ENCODE measurements at places on chromosomes 13 and 19. TPM values are rescaled to one million over a fixed set of nuclear protein-coding genes. Genes with fewer than 3 reads are reported as not detected.
A peak's percentile ranks its signal among the peaks of the same experiment; 100 is the strongest.

Gene MEIOSIN
- 0.06 TPM for polyA plus RNA-seq

DNA sequence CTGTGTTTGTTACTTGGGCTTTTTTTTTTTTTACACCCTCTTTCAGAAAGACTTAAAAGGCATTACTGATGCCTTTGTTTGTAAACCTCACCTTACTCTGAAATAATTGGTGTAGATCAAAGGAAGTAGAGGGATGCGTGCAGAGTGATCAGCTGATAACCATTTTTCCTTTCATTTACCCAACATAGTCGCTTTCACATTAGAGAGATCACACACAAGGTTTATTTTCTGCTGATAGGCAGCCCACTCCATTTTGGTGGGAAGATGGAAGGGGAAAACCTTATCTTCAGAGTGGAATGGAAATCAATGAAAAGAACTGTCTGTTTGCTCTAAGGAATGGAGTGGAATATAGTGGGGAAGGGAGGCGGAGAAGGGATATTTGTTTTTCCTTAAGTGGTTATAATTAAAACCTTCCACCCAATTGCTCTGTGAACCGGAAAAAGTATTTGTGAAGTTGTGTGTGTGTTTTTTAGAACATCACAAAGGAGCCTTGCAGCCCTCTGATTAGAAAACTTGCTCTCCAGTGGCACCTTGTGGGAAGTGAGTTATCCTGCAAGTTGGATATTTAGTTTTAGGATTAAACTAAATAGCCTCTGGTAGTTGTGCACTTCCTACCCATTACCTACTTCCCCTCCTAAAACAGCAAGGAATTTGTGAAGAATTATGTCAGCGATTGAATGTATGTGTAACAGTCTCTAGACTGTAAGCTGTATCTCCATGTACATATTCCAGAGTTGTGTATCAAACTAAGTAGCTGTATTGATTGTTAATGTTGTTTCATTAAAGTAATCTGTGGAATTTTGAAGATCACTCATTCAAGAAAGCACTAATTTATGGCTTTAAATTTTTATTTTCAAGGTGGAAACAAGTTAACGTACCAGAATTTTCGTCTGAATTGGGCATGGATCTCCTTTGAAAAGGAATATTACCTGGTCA is 76.8 kb downstream of the FREM2 start:
- peak; percentile 36 for DNase-seq

- DNase-seq, result no peak
Measured at GRCh38 chr13:41554180-41554579, 96.8 kb downstream of the RGCC start.

Gene PROZ
- not detected for polyA plus RNA-seq

Gene GDF15
- polyA plus RNA-seq, result 129 TPM

DNA sequence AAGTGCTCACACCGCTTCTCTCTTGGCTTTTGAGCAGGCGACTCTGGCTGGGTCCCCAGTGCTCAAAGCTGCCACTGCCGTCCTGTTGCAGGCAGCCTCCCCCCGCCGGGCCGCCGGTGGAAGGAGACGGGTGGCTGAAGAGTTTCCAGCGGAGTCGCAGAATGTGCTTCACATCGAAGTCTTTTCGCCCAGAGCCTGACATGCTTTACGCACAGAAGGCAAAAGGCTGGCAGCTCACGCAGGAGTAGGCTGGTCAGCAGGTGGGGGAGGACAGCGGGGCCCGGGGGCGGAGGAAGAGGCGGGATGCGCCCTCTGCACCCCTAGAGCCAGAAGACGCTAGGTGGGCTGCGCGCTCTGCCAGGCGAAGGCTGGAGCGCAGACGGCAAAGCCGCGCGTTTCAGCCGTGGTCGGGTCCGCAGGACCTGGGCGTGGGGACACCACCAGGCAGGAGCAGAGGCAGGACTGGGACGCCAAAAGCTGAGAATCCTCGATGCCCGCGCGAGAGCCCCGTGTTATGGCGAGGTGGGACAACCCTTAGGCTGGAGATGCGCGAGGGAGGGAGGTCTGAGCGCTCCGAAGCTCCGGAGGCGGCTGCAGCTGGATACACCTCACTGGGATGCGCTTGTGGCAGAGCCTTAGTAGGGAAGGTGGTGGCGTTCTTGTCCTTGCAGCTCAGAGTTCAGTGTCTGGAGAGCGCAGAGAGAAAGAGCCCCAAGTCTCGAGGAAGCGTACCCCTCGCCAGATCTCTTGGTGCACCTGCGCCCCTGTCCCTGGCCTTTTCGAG is at the start of gene ATXN8OS:
ATXN8OS (plus strand) TSS at position 329 of the 784 bp plus-strand sequence.
- DNase-seq, result peak; percentile 45

Gene NLRP7
- polyA plus RNA-seq, result not detected

GRCh38 chr19:572743-573518 is 535 bp downstream of the BSG start:
- peak; percentile 69 for DNase-seq

Gene PSG1
- 0.19 TPM for polyA plus RNA-seq

DNA sequence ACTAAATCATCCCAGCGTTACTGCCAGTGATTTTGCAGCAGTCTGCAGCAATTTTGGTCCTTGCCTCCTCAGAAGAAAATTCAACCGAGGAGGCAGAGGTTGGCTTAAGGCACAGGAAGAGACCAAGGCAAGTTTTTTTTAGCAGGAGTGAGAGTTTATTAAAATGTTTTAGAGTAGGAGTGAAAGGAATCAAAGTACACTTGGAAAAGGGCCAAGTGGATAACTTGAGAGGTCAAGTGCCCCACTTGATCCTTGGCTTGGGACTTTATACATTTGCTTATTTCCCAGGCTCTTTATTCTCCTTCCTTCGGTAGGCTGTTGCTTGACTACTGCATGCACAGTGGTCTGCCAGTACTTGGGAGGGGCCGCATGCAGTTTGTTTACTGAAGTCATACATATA is 2.9 kb upstream of the ZNF134 start:
- no peak for DNase-seq

GRCh38 chr19:4748589-4748988 is 24.9 kb upstream of the DPP9 start:
- no peak for DNase-seq

DNA sequence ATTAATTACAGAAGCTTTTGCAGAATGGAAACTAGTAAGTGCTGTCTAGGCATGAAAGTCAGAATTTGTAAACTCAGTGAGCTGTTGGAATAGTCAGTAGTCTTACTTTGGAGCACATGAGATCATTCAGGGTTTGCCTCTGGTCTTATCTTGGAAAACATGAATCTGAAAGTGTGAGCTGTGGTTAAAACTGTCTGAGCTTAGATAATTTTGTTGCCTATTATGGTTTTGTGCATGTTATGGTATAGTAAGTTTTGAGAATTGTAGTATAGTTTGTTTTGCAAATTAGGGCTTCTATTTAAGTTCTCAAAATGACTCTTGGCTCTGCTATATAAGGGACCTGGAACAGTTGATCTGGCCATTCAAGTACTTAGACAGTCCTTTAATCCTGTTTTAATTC is 53.7 kb upstream of the TRPC4 start:
- no peak for DNase-seq

DNA sequence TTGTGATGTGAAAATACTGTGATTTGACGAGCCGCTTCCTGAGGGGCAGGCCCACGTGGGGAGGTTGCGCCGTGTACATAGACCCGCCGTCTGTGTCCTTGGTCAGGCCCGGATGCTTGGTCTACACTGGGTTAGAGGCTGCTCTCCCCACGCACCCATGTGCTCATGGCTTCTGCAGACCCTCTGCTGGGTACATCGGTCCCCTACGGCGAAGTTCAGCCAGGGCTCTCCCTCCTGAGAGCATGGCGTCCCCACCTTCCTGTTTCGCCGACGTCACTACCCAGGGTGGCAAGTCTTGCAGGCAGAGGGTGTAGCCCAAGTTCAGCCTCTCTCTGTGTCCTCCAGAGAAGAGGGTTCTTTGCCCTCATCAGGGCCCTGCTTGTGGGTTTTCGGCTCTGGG is 11.0 kb downstream of the COMP start:
- DNase-seq, result no peak

DNA sequence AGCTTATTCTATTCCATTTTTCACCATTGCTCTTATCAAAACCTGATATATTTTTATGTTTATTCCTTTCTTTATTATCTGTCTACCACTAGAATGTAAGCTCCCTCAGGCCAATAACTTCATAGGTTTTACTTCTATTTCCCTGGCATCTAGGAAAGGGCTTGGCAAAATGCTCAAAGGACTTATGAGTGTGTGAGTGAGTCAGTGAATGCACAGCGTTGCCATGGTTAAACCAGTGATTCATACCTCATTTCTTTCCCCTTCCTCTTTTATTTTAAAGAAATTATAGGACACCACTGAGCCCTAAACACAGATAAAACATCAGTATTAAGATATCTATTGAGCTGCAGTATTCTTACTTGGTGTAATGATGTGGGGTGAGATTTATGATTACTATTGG is 162.1 kb downstream of the GPC6 start:
- no peak for DNase-seq

DNA sequence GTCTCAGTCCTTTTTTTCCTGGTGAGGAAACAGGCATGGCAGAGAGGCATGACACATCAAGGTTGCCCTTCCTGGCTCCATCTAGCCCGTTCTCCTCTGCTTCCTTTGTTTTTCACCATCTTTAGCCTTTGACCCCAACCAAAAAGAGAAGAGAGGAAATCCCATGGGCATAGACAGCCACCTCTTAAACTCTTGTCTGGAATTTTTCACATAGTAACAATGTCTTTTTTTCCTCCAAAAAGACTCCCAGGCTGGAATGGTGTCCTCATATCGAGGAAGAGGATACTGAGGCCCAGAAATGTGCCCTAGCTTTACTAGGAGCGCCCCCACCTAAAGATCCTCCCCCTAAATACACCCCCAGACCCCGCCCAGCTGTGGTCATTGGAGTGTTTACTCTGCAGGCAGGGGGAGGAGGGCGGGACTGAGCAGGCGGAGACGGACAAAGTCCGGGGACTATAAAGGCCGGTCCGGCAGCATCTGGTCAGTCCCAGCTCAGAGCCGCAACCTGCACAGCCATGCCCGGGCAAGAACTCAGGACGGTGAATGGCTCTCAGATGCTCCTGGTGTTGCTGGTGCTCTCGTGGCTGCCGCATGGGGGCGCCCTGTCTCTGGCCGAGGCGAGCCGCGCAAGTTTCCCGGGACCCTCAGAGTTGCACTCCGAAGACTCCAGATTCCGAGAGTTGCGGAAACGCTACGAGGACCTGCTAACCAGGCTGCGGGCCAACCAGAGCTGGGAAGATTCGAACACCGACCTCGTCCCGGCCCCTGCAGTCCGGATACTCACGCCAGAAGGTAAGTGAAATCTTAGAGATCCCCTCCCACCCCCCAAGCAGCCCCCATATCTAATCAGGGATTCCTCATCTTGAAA is at the start of gene GDF15:
GDF15 (plus strand) TSS at position 484 of the 868 bp plus-strand sequence; CDS start at position 516, 32 bp downstream.
- DNase-seq, result peak; percentile 76

DNA sequence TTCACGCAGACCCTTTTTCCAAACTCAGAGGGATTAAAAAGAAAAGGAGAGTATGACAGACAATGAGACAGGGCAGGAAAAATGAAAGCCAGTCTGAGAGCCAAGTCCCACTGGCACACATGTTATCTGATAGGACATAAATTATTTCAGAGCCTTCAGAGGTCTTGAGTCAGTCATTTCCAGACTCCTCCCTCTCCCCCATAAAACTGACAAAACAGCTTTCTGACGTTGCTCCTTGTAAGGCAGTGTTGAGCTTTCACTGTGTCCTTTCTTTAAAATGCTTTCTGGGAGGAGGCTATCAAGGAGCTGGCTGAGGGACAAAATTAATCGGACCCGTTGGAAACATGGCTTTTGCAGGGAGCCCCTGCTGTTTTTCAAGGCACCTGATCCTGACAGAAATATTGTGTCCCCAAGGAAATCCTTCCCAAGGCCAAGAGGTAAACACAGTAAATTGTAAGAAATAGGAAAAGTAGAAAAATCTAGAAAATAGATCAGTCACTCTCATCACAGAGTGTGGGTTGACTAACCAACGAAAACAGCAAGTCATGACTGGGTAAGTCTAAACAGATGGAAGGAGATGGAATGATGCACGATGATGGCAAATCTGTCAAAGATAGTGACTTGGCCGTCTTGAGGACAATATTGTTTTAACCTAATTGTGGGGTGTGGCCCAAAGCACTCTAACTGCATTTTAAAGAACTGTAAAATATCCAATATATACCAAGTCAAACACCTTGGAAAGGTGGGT is 89.7 kb downstream of the DCT start:
- no peak for DNase-seq

Gene PRRG2
- polyA plus RNA-seq, result 0.42 TPM

Gene DOCK6
- polyA plus RNA-seq, result 14.0 TPM

Gene PLPPR2
- 26.2 TPM for polyA plus RNA-seq

GRCh38 chr19:49432141-49433073 is 7.2 kb downstream of the GFY start:
- no peak for DNase-seq

- DNase-seq, result no peak
Measured at GRCh38 chr13:97535614-97536013, 101.6 kb downstream of the RAP2A start.

Gene DGKH
- 3.2 TPM for polyA plus RNA-seq

DNA sequence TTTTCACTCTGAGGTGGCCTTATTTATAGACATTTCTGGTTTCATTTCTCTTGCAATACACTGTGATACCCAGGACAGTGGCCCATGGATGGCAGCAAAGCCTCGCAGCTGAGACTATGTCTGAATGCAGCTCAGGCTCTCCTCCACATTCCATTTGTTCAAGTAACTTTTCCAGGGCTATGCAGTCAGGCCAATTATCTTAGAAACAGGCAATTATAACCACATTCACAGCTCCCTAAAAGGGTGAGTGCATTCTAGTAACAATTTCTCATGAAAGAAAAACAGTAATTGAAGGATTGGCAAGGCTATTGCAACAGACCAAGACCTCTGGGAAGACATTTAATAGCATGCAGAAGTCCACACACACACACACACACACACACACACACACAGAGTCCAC is 264.0 kb downstream of the TBC1D4 start:
- DNase-seq, result no peak

Gene ZNF570
- 1.5 TPM for polyA plus RNA-seq

DNA sequence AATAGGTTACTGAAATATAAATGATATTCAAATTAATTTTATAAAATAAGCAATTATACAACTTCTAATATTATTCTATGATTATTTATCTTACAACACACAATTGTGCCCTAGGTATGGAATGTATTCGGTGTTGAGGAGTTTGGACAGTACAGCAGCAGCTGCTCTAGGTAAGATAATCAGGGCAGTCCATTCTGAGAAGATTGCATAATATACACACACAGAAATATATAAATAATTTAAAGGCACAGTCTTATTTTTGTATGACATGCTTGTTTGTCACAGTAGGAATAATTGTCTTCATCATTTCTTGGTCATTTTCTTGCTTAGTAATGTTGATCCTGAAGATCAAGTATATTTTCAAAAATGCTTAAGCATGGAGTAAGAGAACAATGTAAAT is 849.4 kb upstream of the MIR17HG start:
- DNase-seq, result no peak

- no peak for DNase-seq
Measured at GRCh38 chr13:79171141-79172061, 234.7 kb downstream of the RBM26 start.

GRCh38 chr13:59424661-59425060 is 739.1 kb downstream of the DIAPH3 start:
- no peak for DNase-seq

DNA sequence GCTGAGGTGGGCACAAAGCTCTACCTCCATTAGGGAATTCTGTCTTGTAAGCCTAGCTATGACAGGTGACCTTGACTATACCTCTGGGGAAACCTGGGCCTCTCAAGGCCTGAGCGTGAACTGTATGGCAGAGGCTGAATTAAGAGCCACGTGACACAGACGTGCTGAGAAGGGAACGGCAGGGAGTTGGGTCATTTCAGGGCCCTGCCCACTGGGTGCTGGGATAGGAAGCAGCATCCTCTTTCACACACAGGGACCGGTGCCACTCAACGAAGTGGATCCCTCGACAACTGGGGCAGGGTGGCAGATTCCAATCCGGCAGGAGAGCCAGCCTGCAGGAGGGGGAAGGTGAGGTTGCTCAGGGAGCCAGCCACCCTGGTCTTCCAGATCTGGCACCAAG is 9.2 kb downstream of the ASF1B start:
- no peak for DNase-seq

GRCh38 chr19:38389101-38389925 is 816 bp downstream of the SPRED3 start:
- DNase-seq, result peak; percentile 80
